ENCODE measurements at places on chromosomes 4 and X.

DNA sequence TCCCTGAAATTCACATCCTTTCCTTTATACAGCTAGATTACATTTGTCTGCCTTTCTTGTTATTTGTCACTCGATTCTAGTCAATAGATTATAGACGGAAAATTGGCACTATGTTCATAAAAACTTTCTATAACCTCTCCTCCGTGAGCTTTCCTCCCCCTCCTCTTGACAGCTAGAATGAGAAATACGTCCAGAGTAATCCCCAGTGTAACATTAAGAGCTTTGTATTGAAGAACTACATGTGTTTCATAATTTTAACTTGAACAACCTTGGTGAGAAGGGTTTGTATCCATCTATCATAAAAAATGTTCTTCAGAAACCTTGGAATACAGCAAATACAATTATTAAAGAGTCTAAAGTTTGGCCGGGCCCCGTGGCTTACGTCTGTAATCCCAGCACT, 1707.4 kb downstream of the PCDH7 start:
- no peak for DNase-seq

GRCh38 chrX:39605183-39605582, 492.6 kb downstream of the BCOR start:
- no peak for DNase-seq

DNA sequence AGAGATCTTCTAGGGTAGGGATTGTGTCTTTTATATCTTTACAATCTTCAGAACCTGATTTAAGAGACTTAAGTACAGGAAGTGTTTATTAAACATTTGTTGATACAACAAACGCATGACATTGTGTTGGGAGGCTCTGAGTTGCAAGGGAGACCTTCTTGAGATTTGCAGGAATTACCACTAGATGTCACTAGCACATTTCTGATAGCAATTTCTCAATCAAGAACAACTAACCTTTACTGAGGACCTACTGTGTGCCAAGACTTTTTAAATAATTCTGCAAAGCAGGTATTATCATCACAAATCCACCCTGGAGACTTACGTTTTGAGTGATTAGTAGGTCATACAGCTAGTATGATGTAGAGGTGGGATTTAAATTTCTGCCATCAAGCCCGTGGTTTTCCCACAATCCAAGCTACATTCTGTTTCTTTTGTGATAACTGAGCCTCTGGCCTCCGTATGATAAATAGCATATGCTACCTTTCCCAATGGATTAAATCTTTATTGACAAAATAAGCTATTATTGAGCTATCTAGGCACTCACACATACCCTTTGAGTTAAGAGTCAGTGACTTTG, 986.0 kb downstream of the CCSER1 start:
- peak; percentile 8 for DNase-seq

DNA sequence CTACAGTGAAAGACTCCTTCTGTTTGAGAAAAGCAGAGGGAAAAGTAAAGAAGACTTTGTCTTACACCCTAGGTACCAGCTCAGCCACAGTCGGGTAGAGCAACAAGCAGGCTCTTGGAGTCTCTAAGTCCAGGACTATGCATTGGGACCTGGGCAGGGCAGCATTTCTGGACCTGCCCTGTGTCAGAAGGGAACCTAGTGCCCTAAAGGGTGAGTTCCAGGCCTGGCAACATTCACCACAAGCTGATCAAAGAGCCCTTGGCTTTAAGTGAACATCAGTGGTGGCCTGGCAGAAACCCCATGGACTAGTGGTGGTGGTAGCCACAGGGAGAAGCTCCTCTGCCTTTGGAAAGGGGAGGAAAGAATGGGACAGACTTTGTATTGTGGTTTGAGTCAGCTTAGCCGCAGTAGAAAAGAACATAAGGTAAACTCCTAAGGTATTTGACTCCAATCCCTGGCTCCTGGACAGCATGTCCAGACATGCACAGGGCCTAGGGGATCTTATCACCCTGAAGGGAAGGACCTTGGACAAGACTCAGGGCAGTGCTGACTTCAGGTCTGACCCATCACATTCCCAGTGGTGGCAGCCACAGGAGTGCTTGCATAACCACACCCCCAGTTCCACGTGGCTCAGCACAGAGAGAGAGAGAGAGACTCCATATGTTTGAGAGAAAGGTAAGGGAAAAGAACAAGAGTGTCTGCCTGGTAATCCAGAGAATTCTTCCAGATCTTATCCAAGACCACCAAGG, 32.6 kb downstream of the CCDC158 start:
- DNase-seq: no peak

GRCh38 chr4:74814052-74814451, 19.7 kb upstream of the BTC start:
- no peak for DNase-seq

DNA sequence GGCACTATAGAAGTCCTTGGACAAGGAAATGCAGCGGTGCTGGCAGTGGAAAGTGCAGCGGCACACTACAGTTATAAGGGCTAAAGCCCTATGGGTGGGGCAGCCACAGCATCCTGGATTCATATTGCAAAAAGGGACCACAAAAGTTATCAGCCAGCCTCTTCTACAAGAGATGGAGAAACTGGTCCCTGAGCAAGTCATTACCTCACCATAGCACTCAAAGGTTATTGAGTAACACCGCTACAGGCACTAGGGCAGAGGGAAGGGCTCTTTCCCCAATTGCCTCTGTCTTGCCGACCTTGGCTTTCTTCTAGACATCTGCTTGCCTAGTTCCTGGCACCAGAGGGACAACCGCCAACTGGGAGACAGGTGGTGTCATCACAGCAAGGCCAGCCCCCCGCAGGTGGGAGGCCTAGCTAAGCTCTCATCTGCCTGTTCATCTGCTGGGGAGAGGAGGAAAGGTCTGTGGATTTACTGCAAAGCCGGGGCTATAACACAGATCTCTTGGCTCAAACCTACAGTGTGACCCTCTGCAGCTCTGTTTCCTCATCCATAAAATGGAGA, 600.0 kb downstream of the BCOR start:
- peak; percentile 28 for DNase-seq

- DNase-seq: no peak
These were observed 5.5 kb upstream of the OPRPN start for GRCh38 chr4:70392057-70392776.

DNA sequence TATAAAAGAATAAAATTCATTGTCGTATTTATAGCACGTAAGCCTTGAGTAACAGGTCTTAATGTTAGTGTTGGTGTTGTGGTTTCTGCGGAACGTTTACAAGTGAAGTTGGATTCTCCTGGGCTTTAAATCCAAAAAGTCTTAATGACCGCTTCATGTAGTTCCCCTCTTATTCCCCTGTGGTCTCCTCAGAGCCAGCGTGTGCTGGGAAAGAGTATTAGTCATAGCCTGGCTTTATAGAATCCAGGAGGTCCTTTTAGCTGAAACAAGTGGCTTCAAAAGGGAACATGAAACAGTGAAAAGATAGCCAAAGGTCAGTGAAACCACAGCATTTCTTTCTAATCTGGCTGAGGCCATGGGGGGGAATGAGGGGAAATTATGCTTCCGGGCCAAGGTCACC, 79.1 kb downstream of the CLCN4 start:
- DNase-seq: no peak

DNA sequence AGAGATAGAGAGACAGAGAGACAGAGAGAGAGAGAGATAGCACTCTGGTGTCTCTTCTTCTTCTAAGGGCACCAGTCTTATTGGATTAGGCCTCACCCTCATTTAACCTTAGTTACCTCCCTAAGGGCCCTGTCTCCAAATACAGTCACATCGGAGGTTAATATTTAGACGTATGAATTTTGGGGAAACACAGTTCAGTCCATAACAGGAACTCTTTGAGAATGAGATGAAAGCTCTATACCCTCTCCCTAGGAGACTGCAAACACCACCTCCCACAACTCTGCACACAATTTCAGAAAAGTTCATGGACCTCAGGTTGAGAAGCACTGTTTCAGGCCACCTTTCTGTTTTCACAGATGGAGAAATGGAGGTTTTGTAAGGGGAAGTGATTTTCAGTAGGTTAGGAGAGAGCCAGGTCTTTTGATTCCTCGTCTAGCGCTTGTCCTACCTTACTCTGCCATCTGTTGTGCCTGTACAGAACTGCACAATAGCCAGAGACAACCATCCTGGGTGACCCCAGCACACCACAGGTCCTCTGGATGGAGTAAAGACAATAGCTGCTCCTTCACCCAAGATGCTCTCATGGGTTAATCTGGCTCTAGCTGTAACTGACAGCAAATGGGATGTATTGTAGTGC, 16.9 kb upstream of the LOC101059915 start:
- DNase-seq: no peak

GRCh38 chr4:40423735-40424134, 88.6 kb downstream of the CHRNA9 start:
- no peak for DNase-seq

DNA sequence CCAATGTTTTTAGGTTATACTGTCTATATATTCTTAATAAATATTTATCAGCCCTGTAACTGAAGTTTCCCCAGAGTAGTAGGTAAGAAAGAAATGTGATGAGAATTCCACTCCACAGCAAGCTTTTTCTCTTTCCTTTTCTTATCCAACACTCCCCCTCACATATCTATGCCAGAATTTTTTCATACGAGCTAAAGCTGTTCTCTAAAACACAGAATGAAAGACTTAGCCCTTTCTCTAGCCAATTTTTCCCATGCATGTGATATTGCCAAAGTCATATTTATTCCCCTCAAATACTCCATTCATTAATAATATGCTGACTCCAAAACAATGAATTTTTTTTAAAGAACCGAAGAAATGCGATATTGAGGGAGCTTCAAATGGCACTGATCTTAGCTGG, 32.3 kb downstream of the VEGFC start:
- DNase-seq: no peak

DNA sequence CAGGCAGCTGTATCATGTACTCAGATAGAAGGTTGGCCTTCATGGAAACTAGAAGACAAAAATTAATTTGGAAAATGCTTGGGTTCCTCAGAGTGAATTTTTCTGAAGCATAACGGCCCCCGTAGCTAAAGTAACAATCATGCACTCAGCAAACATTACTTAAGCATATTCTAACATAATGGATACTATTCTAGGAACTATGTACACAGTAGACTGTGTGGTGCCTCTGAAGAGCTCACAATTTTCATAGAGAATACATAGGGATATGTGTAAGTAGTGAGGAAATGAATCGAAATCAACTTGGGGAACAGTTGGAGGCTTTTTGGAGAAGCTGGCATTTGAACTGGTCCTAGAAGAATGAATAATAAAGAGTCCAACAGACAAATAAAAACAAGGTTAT, 1045.0 kb downstream of the GLUD2 start:
- no peak for DNase-seq

- DNase-seq: no peak
These were observed 86.2 kb upstream of the FRMPD4 start for GRCh38 chrX:12052109-12052508.

- no peak for DNase-seq
These were observed 114.3 kb downstream of the NKX6-1 start for GRCh38 chr4:84384801-84385200.

GRCh38 chr4:155907556-155907955, 4.1 kb downstream of the TDO2 start:
- no peak for DNase-seq

DNA sequence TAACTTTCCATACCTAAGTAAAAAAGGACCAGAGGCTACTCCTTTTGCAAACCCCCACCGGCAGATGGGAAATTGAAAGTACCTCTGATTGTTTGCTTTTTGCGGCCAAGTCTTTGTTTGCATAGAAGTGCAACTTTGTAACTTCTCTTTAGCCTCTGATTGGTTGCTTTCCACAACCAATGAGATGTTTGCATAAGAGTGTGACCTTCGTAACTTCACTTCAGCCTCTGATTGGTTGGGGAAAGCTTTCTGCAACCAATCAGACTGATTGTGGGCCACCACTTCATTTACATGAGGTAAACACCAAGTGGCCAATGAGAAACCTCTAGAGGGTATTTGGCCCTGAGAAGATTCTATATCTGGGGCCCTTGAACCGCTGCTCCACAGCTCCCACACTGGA, 48.8 kb upstream of the PGRMC1 start:
- DNase-seq: no peak

DNA sequence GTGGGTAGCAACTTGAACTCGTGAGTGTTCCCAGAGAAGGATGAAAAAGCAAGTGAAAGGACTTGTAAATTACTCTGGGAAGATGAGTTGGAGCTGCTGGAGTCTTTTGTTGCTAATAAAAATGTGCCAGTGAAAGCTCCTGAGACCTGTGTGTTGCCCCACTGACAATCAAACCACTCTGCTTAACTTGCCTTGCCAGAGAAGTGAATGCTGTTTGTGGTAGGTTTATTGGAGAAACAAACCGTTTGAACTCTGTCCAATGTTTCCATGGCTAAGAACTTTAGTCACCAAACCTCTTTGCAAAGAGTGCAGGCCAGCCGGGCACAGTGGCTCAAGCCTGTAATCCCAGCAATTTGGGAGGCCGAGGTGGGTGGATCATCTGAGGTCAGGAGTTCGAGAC, 586.9 kb downstream of the PCDH7 start:
- no peak for DNase-seq

GRCh38 chr4:100591161-100591876, 73.5 kb upstream of the EMCN start:
- peak; percentile 75 for DNase-seq

DNA sequence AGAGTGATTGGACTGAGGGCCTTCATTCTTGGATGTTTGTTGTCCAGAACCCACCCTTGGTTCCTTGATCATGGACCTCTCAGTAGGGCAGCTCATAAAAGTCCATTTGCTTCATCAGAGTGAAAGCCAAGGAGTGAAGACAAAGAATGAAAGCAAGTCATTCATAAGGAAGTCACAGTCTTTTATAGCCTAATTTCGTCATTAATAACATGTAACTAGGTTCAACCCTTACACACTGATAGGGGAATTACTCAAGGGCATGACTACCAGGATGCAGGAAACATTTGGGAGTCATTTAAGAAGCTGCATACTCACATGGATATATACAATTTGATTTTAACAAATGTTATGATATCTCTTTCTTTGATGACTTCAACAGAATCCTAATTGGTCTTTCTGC, 95.2 kb downstream of the RPA4 start:
- no peak for DNase-seq

GRCh38 chr4:154503598-154503997, 12.0 kb upstream of the DCHS2 start:
- DNase-seq: no peak

- no peak for DNase-seq
These were observed 29.9 kb downstream of the PNMA6E start for GRCh38 chrX:153371256-153371655.

GRCh38 chrX:1111601-1112300, 100.7 kb downstream of the CRLF2 start:
- DNase-seq: no peak

- DNase-seq: peak; percentile 20
These were observed 287.0 kb downstream of the ARHGAP24 start for GRCh38 chr4:85761803-85762528.

- DNase-seq: no peak
These were observed 161.6 kb downstream of the SMIM20 start for GRCh38 chr4:26075583-26075982.
